Brain (organoid and tissue), 16 donors: ENCODE measurements at places on chromosomes 16 and 17. TPM values are rescaled to one million over a fixed set of nuclear protein-coding genes. Genes with fewer than 3 reads are reported as not detected.

TMEM100 gene
- polyA plus RNA-seq: 1.6 TPM

RHBDF2 gene
- polyA plus RNA-seq: 6.7 TPM

MOSMO gene
- polyA plus RNA-seq: 7.8 TPM

IRF8 gene
- 1.6 TPM for polyA plus RNA-seq

HAP1 gene
- polyA plus RNA-seq: 3.9 TPM

CDH3 gene
- 16.0 TPM for polyA plus RNA-seq

LUC7L gene
- polyA plus RNA-seq: 43.2 TPM

SPATA32 gene
- polyA plus RNA-seq: not detected

HLF gene
- 6.1 TPM for polyA plus RNA-seq

ARSG gene
- 5.5 TPM for polyA plus RNA-seq

TLCD1 gene
- polyA plus RNA-seq: 7.0 TPM

MYOCD gene
- polyA plus RNA-seq: 0.10 TPM

ITGAD gene
- polyA plus RNA-seq: not detected

KCNJ12 gene
- polyA plus RNA-seq: 2.9 TPM

HOXB1 gene
- polyA plus RNA-seq: not detected

NPIPA2 gene
- polyA plus RNA-seq: not detected

KRTAP4-4 gene
- polyA plus RNA-seq: not detected

HGS gene
- polyA plus RNA-seq: 147 TPM

ACACA gene
- 43.0 TPM for polyA plus RNA-seq

SEPTIN12 gene
- not detected for polyA plus RNA-seq

TBC1D3D gene
- not detected for polyA plus RNA-seq

HS3ST2 gene
- 6.5 TPM for polyA plus RNA-seq

NPIPA7 gene
- 8.1 TPM for polyA plus RNA-seq

NXPH3 gene
- 5.1 TPM for polyA plus RNA-seq

PIPOX gene
- polyA plus RNA-seq: 12.4 TPM

GP1BA gene
- polyA plus RNA-seq: not detected

TBX2 gene
- 5.5 TPM for polyA plus RNA-seq

PYY gene
- polyA plus RNA-seq: not detected

SPAG7 gene
- 66.5 TPM for polyA plus RNA-seq

RUNDC3A gene
- polyA plus RNA-seq: 304 TPM

TM4SF5 gene
- polyA plus RNA-seq: not detected

TMIGD1 gene
- not detected for polyA plus RNA-seq

CTF1 gene
- polyA plus RNA-seq: 4.1 TPM

PRR29 gene
- 0.68 TPM for polyA plus RNA-seq

ASGR2 gene
- polyA plus RNA-seq: 0.37 TPM
